ENCODE measurements at places on chromosomes 1 and 21.

GRCh38 chr1:7557301-7557891 is 213.7 kb upstream of the VAMP3 start:
- no peak for DNase-seq

DNA sequence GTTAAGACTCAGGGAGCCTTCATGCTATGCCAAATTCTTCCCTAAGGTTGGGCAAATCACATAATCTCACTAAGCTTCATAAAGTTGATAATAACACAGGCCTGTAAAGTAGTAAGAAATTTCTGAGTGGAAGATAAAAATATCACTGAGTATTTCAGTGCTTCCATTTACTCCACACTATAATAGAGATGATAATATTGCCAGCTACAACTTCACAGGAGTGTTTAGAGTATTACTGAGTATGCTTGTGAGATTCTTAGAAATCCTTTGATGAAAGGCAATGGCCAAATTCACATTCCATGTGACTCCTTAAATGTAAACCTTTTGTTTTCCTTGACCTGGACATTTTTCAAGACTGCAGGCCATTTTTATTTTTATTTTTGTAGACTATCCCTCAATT is 10.4 kb downstream of the ITGB3BP start:
- DNase-seq = no peak

GRCh38 chr1:22627331-22627730 is 9.1 kb upstream of the C1QA start:
- no peak for DNase-seq

GRCh38 chr1:174262349-174263241 is 103.3 kb downstream of the RABGAP1L start:
- no peak for DNase-seq

GRCh38 chr1:45615885-45616284 is 8.0 kb downstream of the CCDC17 start:
- no peak for DNase-seq
